NCI-H774 (cell line): ENCODE measurements at places on chromosomes 3 and 15.
A peak's percentile ranks its signal among the peaks of the same experiment; 100 is the strongest.

- DNase-seq, result no peak
Measured at GRCh38 chr3:43260412-43260811, 25.9 kb upstream of the SNRK start.

GRCh38 chr3:9951126-9951525 is 1.1 kb downstream of the PRRT3 start:
- DNase-seq, result no peak

GRCh38 chr3:105316331-105316730 is 50.4 kb upstream of the ALCAM start:
- DNase-seq, result no peak

- no peak for DNase-seq
Measured at GRCh38 chr3:105260385-105260784, 106.3 kb upstream of the ALCAM start.

- no peak for DNase-seq
Measured at GRCh38 chr15:29259233-29259632, 10.4 kb downstream of the NSMCE3 start.

- no peak for DNase-seq
Measured at GRCh38 chr15:40114218-40114617, 5.5 kb upstream of the BMF start.

DNA sequence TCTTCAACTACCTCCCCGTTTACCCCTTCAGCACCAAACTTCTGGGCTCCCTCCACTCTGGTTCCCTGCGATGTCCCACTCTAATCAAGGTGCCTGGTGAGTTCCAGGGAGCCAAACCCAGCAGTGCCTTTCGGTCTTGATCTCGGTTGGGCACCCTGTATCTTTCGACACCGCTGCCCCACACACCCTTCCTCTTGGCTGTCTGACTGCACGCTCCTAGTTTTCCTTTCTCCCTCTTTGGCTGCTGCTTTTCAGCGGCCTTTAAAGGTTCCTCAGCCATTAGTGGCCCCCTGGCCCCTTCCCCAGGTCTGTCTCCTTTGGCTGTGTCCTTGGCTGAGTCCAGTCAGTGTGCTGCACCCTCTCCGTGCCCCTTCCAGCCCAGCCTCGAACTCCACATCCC is 784 bp downstream of the TTLL3 start:
- DNase-seq, result no peak

DNA sequence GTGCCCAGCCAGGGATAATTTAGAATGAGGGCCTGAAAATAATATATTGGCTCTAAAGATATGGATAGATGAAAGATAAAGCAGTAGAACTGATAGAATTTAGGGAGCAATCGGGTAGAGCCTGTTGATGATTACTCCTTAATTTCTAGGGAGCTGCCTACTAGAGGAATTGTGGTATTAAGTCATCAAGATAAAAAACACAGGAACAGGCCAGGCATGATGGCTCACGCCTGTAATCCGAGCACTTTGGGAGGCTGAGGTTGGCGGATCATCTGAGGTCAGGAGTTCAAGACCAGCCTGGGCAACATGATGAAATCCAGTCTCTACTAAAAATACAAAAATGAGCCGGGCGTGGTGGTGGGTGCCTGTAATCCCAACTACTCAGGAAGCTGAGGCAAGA is 130.4 kb downstream of the PCCB start:
- no peak for DNase-seq

- no peak for DNase-seq
Measured at GRCh38 chr3:106281221-106281620, 412.4 kb upstream of the CBLB start.

- DNase-seq, result no peak
Measured at GRCh38 chr3:54954521-54954920, 26.7 kb upstream of the LRTM1 start.

DNA sequence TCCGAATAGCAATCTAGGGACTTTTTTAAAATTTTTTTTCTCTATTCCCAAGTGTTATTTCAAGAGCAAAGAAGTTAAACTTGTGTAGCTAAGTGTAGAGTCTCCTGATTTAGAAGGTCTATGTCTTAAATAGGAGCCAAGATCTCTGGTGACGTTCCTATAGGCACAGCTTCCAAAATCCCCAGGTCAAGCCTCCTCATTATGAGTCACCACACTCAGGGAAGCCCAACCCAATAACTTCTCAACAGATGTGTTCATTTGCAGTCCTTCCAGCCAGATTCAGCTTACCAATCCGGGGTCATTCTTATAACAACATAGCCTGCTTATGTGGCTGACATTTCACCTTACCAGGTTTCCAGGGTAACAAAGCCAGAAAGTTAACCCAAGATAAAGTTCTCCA is 270.3 kb downstream of the IL5RA start:
- DNase-seq, result no peak

DNA sequence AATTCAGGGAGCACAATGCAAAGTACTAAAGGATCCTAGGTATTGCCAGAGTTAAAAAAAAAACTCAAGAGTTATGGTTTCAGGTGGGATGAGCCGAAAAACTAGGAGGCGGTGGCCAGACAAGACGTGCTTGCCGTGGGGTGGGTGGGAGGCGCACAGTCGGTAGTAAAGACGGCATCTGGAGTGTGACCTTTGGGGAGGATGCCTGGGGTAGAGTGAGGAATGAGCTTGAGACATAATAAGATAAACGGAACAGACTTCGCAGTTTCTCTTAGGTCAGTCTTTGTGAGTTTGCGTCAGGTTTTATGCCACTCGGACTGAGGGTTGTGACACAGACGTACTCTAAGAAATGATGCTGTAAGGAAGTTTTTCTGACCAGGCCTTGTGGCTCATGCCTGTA is 139.6 kb downstream of the LRRK1 start:
- no peak for DNase-seq

DNA sequence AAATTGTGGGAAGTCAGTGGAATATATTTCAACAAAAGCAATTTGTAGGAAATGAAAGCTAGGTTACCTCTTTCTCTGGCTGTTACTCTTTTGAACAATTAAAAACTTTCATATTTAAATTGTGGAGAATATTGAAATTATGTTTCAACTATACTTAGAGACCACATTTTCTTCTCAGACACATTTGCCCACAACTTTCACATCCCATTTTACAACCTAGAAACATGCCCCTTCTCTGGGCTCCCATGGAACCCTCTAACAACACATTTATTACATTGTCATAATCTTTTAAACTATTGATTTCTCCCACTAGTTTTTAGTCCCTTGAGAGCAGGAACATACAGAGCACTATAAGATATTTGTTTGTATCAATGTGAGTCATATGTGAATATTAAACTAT is 211.7 kb upstream of the TTC14 start:
- no peak for DNase-seq

DNA sequence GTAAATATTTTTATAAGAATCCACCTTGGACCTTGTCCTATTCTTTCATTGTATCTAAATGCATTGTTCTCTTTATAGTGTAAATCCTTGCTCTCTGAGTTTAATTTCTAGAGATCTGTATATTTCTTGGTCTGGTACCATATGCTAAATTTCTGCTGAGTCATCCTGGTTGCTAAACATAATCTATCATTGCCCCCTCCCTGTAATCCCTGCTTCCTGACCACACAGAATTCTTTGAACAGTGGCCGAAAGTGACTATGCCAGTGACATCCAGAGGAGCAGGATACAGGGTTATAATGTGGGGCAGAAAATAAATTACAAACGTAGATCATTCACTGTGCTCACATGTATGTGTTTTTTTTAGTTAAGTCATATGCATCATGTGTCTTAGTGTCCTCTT is 143.1 kb downstream of the DIPK2A start:
- DNase-seq, result no peak

DNA sequence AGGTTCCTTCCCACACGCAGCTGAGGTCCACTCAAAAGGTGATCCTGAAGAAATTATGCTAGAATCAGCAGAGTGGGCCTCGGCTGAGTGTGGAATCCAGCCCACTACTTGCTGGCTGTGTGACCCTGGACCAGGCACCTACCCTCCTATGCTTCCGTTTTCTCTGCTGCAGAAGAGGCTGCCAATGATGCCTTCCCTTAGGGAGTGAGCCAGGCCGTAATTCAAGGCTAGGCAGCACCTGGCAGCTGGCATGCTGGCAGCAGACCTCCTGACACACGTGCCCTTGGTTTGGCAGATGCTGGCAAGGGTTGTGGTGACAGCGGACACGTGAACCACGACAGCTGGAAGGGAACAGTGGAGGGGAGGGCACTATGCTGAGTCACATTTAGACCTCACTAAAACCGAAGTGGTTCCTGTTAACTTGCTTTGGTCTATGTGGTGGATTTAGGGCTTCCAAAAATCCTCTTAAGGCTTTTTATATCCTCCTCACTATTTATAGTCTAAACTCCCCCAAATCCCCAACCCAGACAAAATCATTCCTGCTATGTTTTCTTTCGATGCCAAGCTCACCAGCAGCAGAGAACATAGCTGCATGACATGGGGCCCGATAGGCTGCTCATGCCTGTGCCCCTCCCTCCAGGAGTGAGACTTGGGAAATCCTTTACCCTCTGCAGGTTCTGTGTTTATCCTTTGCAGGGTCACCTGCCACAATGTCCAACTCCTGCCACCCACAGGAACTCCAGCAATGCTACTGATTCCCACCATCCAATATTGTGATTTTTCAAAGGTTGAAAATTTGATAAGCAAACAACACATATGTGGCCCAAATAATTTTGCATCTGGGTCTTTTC is 10.6 kb upstream of the PCSK6 start:
- peak; percentile 15 for DNase-seq

- no peak for DNase-seq
Measured at GRCh38 chr15:58066042-58066867, 744 bp upstream of the ALDH1A2 start.

DNA sequence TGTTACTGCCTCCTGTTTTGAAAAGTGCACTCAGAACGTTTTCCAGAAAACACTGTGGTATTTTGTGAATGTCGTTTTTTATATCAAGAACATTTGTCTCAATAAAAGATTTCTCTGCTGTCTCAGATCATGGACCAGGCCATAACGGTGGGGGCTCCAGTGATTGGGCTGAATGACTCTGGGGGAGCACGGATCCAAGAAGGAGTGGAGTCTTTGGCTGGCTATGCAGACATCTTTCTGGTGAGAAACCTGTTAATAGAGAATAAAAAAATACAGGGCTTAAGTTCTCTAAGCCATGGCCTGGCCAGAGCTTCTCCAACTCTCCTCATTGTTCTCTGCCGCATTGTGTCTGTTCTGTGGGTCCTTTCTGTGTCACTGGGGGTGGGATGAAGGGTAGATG is 11.7 kb downstream of the PCCB start:
- DNase-seq, result no peak

- no peak for DNase-seq
Measured at GRCh38 chr15:95600367-95600766, 730.1 kb upstream of the NR2F2 start.

DNA sequence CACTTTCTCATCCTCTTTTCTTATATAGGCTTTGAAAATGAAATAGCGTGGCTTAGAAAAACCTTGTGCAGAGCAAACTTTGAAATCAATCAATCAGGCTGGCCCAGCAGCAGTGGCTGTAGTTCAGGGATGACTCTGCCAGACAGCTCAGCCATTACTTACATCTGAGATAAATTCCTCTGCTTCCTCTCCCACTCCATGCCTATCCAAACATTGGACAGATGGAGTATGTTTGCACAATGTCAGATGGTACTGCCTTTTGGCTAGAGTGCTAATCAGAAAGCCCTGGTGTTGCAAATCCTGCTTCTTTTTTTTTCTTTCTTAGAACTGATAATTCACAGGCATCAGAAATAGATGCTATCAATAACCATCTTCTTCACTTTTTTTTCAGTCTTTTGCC is 1065.1 kb downstream of the AGBL1 start:
- peak; percentile 54 for DNase-seq

- no peak for DNase-seq
Measured at GRCh38 chr3:188177721-188178120, 23.8 kb downstream of the LPP start.

DNA sequence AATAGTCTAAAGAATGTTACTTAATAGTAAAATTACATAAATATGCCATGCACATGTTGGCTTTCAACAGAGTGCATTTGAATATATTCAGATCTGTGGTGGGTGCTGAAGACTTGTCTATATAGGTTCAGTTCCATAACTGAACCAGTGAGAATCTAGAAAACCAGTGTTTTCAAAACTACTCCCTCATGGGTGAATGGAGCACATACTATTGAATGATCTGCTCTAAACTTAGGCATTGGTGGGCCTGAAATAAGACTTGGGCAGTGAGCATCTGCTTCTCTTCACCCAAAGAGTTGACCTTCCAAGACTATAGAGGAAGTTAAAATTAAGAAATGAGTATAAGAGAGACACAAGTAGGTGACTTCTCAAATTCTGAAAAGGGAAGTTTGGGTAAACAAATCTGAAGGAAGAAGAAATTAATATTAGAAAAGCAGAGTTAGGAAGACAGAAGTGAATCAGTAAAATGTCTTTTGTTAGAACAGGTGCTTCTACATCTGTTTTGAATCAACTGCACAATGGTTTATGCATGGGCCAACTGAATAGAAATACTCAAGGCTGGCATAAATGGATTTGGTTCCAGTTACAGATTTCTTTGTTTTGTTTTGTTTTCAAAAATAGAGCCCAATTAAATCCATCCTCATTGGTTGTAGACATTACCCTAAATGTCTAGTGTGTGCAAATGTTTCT is 19.3 kb downstream of the ALCAM start:
- no peak for DNase-seq

GRCh38 chr15:62275831-62276230 is 110.7 kb upstream of the C2CD4B start:
- no peak for DNase-seq

- no peak for DNase-seq
Measured at GRCh38 chr15:78737187-78737820, 74.0 kb downstream of the ADAMTS7 start.

GRCh38 chr15:49888734-49889133 is 230.3 kb downstream of the ATP8B4 start:
- no peak for DNase-seq

DNA sequence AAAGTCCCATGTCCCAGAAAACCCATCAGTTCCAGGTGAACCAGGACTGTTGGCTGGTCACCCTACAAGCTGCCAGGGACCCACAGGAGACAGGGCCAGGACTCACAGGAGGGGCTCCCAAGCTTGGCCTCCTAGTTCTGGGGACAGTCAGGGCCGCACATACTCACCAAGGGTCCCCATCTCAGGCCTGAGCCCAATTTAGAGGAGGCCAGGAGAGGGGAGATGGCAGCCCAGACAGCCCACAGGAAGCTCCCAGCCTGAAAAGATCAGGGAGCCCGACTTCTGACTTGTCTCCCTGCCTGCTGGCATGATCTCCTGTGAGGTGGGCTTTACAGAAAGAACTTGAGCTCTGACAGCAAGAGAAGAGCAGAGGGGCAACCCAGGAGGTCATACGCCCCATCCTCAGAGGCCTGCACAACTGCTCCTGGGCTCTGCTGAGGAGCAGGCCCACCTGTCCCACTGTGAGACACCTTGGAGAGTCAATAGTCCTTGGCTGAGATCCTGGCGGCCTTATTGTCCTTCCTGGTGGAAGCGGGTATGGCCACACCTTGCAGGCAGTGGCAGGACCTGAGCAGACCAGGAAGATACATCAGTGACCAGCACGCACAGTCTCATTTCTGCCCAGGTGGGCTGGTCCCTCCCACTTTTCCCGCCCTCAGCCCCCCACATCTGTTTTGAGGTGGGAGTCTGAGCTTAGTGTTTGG is 2.5 kb upstream of the ISLR start:
- no peak for DNase-seq

GRCh38 chr3:196227121-196227561 is 10.8 kb downstream of the SLC51A start:
- no peak for DNase-seq

GRCh38 chr3:49721896-49722781 is 1.6 kb downstream of the GMPPB start:
- DNase-seq, result no peak
